Stimulated activated CD4-positive, alpha-beta T cell treated with anti-CD3 and anti-CD28 coated beads, Interleukin-12 subunit alpha, Interleukin-12 subunit beta, amount 100 ng/mL, for 4 hours (primary cell): ENCODE measurements at places on chromosomes 6 and 20.

DNA sequence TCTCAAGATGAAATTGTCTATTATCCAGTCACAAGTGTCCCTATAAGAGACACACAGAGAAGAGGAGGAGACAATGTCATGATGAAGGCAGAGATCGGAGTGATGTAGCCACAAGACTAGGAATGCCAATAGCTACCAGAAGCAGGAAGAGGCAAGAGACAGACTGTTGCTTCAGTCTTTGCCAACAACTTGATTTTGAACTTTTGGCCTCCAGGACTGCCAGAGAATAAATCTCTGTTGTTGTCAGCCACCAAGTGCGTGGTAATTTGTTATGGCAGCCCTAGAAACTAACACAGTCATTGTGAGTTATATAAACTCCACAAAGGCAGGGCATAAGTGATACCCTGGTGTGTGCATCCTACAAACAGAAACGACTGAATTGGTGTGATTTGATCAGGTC lies 517.0 kb downstream of the BTBD3 start:
- DNase-seq: no peak

DNA sequence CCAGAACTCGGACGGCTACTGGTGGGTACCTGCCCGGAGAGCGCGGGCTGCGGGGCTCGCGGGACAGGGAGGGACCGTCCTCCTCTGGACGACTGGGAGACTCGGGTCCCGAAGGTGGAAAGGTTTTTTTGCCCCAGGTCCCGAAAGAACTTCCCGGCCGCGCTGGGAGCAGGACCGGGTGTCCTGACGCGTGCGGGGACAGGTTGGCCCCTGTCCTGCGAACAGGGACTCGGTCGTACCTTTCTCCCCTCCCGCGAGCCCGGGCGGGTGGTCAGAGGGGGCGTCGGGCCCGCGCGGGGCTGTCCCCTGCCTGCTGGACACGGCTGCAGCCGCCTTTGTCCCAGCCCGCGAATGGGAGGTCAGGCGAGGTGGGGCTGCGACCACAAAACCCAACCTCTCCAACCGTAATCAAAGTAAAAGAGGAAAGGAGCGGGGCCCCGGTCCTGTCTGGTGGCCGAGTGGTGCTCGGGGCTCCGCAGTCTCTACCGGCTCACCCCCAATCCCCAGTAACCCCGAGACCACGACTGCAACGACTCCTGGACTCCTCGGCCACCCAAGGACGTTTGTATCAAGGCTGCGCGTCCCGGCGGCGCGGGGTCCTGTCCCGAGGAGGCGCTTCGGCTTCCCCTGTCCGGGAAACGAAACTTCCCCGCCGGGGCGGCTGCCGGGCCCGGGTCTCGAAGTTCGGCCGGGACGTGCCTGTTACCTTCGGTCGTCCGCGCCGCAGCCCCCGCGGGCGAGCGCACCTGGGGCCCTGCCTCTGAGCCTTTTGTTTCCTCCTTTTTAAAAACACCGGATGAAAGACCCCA lies 798 bp downstream of the DSP start:
- no peak for DNase-seq

DNA sequence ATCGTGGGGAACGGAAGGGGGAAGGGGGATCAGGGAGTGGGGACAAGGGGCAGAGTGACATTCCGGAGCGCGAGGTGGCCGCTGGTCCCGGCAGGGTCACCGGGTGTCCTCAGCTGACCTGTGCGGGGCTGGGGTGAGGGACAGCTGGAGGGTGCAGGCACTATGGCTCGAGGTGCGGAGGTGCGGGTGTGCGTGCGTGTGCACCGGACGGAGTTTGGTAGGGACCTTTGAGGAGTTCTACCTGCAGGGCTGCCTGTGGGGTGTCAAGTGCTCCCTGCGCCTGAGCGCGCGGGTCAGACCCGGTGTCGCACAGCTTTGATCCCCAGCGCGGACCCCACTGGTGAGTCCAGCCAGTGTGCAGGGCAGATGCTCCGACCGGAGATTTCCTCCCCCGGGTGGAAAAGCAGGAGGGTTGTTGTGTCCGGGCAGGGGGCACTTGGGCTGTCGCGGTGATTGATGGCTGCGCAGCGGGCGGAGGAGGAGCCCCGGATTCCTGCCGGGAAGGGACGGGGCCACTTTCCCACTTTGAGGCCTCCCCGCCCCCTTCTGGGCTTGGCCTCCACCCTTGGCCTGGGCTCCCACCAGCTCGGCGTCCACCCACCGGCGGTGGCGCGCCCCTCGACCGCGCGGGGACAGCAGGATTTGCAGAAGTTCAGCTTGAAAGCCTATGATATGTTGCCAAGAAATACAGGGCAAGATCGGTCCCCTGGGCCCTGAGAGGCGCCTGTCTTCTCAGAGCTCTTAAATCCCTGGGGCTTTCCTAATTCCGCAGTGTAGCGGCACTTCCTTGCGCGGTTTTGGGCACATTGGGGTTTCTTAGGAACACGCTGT lies 658 bp downstream of the RIN2 start:
- no peak for DNase-seq

DNA sequence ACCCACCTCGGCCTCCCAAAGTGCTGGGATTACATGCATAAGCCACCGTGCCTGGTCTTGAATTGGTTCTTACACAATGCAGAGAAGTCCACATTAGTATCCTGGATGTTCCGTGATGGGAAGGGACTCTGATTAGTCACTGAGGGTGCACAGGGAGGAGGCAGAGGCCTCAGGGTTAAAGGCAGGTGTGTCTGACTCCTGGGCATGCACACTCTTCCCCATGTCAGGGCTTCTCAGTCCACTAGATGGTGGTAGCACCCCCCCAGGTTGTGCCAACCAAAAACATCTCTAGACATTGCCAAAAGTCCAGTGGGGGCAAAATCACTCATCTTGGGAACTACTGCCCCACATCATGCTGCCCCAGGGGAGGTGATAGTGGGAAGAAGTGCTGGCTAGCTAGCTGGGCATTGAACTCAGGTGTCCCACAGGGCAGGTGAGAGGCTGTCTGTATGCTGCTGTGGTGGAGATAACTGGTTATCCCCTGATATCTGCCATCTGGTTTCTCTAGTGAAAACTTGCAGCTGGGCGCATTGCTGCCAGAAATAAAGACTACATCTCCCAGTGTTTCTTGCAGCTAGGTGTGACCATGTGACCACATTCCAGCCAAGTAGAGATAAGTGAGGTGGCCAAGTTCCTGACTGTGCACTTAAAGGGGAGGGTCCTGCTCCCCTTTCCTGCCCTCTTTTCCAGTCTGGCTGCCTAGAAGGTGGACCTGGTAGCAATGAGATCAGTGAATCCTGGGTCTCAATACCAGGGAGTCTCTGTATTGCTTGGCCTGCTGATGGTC lies 8.4 kb upstream of the NSFL1C start:
- DNase-seq: no peak

- no peak for DNase-seq
These were observed 282.1 kb upstream of the PRDM1 start for GRCh38 chr6:105804000-105804399.
